ENCODE measurements at places on chromosomes 13 and 19.

DNA sequence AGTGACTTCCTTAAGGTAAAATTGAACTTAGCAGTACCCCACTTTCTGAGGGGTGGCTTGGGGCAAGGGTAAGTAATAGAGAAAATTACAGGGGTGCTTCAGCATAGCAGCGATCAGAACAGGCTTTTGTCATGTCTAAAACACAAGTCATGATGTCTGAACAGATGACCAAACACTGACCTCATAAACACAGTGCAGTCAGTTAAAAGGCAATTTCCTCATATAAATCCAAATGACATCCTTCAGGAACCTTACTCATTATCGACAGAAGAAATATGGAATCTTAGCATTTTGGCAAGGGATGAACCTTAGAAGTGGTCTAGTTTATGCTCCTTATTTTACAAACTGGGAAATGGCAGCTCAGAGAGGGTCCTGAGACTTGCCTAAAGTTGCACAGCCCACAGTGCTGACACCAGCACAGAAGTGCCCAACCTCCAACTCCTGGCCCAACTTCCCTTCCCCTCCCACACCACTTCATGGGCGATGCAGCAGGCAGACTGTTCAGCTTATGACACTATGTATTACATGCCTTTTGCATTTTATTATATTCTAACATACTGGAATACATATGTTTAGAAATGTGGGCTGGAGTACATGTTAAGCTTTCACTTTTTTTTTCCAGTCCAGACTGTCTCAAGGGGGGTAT, 3.6 kb downstream of the GJA3 start:
- no peak for DNase-seq

- DNase-seq: no peak
Observed at GRCh38 chr13:96403241-96403640, 313.3 kb downstream of the HS6ST3 start.

GRCh38 chr13:110978390-110978789, 63.5 kb upstream of the ANKRD10 start:
- no peak for DNase-seq

- DNase-seq: peak; percentile 81
Observed at GRCh38 chr19:49331616-49332055, 3.6 kb upstream of the CD37 start.

DNA sequence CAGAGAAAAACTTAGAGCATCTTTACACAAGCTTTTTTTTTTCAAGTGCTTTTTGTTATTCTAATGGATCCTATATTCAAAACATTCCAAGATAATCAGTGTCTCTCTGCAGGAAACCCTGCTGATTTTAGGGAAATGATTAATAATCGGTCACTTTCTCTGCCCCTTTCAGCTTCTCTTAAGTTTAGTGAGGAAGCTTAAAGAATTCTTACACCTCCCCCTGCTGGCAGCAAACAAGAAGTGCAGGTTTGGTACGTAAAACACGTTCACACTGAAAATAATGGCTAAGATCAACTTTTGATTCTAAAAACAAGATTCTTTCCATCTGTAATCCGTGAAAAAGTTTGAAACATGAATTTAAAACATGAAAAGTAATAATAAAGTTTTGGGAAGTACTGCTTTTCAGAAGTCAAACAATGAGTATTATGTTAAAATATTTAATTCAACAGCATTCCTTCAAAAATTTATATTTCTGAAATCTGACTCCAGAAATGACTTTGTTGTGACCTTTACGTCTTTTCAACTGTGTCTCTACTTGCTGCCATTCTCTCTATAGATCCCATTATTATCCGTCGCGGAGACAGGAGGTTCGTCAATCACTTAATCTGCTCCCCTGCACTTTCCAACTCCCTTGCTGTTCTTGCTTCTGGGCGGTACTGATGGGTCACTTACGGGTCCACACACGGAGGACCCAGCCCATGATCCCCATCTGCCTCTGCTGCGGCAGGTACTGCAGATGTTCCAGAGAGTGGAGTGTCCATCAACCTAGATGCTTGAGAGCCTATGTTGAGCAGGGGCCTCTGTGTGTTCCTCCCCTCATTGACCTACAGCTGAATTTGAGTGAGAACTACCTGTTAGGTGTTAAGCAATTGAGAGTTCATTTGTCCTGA, 203.1 kb upstream of the EDNRB start:
- DNase-seq: peak; percentile 28

DNA sequence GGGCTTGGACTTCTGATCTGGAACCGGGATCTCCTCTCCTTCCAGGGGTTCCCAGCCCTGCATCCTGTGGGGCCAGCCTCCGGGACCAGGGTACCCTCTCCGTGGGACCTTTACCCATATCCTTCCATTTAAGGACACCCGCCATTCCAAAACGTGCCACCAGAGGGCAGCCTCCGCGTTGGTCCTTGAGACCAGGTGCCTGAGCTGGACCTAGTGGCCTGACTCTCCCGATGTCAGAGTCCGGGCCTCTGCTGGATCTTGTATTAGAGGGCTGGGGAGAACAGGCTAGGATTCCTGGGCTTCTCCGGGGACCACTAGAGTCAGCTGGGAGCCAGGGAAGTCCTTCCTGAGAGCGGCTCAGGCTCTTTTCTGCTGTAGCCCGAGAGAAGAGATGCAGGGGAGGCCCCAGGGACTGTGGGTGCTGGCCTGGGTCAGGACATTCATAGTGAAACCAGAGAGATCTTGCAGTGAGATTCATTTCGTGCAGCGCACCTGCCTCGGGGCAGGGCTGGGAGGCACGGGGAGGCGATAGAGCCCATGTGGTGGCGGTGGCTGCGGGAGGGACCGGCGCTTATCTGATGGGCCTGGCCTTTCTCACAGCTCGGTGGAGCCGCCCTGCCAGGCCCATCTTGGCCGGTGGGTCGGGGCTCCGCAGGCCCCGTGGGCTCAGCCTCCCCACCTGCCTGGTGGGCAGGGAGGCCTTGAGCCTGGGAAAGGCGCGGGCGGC, 9.8 kb upstream of the SLC7A10 start:
- DNase-seq: peak; percentile 61

DNA sequence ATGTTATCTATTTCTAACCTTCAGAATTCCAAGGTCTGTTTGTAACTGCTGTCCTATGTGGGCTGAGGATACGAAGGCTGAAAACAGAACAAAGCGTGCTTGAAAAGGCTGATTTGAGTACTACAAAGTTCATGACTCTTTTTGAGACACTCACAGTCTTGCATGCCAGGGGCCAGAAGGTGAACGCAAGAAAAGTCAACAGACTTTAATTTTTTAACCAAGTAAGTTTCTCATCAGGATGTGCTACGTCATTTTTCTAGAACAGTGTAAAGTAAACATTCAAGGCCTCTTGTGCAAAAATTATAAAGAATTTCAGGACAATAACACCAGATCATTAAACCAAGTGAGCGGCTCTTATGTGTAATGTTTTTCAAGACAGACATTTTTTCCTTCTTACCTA, 163.5 kb downstream of the COG6 start:
- no peak for DNase-seq

- DNase-seq: no peak
Observed at GRCh38 chr13:24038405-24038804, 122.1 kb upstream of the SPATA13 start.
